ENCODE measurements at places on chromosomes 12 and 14.

DNA sequence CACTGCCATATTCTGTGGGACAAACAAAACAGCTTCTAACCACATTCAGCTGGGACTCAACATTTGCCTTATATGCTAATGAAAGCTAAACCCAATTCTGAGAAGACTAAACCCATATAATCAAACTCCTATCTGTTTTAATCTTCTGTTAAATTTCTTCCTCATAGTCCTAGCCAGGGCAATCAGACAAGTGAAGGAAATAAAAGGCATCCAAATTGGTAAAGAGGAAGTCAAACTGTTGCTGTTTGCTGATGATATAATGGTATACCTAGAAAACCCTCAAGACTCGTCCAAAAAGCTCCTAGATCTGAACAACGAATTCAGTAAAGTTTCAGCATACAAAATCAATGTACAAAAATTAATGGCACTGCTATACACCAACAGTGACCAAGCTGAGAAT is 157.1 kb downstream of the PHLDA1 start:
- DNase-seq: no peak

- no peak for DNase-seq
These were observed 17.1 kb downstream of the MRPL42 start for GRCh38 chr12:93484315-93484981.

- peak; percentile 35 for DNase-seq
These were observed 3.2 kb upstream of the ZNF839 start for GRCh38 chr14:102316338-102316742.

- no peak for DNase-seq
These were observed 360.2 kb downstream of the GALC start for GRCh38 chr14:87632796-87633195.

- DNase-seq: no peak
These were observed 50.5 kb downstream of the IFNG start for GRCh38 chr12:68109001-68109400.

DNA sequence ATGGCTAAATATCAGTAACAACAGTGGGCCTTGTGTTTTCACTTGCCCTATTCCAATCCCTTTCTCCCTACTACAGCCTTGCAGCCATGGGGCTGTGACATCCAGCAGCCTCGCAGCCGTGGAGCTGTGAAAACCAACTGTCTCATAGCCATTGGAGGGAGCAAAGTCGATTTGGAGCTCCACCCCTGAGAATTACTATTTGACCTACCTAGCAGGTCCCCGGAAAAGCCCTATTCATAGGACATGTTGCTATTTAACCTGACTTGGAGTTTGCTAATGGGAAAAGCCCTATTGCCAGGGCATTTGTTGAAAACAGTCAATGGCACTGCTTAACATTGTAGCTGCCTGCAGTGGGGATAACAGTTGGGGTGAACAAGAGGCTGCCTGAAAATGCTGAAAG is 33.3 kb downstream of the ERG28 start:
- no peak for DNase-seq

DNA sequence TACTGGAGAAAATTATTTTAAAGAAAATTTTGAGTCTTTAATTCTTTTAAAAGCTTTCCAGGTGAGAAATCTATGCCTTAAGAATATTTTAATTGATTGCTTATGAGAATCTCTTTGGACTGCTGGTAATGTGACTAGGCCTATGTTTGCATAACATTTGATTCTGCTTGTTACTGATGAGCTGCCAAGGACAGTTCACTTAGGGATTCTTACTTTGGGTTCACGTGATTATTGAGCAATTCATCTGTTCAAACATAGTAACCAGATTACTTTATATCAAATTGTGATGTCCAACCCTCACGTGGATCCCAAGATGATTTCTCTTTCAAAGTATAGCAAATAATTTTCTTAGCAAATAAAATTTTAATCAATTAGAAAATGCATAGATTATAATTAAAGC is 27.4 kb upstream of the ABCD2 start:
- no peak for DNase-seq

GRCh38 chr12:15856097-15856982 is 25.8 kb upstream of the STRAP start:
- DNase-seq: peak; percentile 81

DNA sequence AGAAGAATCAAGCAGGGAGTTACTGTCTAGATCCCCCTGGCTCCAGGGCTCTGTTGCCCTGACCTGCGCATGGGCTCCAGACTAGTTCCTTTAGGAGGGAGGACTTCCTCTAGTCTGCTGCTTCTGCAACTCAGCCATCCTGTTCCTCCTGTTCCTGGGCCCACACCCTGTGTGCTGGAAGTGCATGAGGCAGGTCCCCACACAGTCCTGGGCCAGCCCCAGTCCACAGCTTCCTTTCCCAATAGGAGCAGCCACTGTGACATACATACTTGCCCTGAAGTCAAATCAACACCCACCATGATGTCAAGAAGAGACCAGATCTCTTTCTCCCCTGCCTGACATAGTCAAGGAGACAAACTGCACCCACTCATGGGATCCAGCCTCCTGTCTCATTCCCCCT is 1.3 kb downstream of the SDR9C7 start:
- no peak for DNase-seq

- peak; percentile 96 for DNase-seq
These were observed 82.4 kb downstream of the PPM1A start for GRCh38 chr14:60331201-60332045.

DNA sequence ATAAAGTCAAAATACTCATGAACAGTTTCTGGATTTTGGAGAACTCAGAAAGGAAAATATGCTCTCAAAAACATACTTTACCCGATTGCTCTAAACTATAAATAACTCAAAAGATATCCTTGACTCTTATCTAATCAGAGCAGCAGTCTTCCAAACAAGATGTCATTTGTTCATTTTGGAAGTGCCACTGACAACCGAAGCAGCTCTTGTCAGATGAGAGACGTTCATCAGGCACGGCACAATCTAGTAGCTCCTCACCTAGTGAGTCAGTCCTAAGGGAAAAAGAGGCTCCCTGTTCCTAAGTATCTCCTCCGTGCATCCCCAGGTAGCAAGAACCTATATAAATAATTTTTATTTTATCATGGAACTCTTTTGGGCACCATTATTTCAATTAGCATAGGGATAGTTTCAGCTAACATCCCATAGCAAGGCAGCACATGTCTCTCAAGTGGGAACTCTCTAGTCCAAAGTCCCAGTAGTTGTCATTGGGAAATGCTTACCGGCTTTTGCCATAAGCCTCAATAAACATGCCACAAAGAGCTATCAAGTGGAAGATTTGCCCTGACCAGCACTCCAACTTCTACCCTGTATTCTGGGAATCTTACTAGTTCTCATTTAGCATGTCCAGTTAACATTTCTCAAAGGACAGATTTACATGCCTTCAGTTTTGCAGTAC is 14.1 kb upstream of the TMEM263 start:
- DNase-seq: no peak

DNA sequence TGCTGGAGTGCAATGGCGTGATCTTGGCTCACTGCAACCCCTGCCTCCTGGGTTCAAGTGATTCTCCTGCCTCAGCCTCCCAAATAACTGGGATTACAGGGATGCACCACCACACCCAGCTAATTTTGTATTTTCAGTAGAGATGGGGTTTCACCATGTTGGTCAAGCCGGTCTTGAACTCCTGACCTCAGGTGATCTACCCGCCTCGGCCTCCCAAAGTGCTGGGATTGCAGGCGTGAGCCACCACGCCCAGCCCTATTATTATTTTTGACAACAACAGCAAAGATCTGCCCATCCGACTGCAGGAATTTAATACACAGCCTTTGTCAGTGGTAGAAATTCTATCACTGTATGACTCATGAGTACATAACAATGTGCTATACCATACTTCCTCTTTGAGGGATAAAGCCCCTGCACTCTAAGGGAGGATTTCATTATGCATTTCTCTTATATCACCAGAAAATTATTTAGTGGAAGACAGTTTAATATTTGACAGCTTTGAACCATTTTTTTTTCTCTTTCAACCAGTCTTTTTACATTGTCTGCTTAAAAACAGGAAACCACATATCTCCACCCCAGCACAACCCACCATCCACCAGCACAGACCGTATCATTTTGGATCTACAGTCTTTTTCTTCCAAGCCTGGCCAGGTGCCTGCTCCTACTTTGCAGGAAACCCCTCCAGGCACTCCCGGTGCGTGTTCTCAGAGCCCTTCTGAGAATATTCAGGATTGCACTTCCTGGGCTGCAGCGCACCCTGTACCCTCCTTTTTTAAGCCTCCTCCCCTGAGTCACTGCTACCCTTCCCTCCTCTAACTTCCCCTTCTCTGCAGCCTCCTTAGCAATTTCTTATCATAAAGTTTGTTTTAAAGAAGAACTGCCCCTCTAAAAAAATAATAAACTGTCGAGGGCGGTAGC is 594 bp downstream of the ARHGDIB start:
- DNase-seq: peak; percentile 66

DNA sequence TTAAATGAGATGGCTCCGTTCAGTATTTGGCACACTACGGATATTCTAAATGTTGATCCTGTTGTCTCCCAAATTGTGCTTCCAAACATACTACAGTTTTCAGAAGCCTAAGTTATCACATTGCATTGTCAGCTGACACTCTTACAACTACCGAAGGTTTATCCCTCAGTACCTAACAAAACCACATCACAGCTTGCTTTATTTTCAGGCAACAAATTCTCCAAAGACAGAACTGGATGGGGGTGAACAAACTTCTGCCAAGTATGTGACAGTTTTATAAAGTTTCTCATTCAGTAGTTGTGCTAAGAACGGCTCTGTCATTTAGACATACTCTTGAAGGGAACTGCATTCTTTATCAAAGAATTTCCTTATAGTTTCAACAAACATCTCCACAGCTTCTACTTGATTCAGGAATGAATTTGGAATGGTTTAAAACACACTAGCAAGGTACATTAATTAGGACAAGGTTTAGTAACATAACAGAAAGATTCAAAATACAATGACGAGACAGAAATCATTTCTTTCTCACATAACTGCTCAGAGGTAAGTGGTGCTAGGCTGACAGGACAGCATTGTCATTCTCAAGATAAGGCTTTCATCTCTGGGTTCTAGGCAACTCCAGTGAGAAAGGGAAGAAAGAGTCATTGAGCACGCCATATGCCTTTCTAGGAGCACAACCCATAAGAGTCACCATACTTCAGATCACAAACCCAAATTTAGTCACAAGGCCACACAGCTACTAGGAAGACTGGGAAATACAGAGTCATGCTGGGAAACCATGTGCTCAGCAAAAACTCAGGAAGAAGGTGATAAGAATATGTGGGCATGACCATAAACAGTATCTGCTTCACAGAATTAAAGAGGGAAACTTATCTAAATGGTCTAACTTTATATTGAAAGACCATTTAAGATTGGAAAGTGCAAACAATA is 100.7 kb downstream of the DUSP6 start:
- DNase-seq: no peak

- no peak for DNase-seq
These were observed 92.6 kb downstream of the PDE3A start for GRCh38 chr12:20460956-20461355.

DNA sequence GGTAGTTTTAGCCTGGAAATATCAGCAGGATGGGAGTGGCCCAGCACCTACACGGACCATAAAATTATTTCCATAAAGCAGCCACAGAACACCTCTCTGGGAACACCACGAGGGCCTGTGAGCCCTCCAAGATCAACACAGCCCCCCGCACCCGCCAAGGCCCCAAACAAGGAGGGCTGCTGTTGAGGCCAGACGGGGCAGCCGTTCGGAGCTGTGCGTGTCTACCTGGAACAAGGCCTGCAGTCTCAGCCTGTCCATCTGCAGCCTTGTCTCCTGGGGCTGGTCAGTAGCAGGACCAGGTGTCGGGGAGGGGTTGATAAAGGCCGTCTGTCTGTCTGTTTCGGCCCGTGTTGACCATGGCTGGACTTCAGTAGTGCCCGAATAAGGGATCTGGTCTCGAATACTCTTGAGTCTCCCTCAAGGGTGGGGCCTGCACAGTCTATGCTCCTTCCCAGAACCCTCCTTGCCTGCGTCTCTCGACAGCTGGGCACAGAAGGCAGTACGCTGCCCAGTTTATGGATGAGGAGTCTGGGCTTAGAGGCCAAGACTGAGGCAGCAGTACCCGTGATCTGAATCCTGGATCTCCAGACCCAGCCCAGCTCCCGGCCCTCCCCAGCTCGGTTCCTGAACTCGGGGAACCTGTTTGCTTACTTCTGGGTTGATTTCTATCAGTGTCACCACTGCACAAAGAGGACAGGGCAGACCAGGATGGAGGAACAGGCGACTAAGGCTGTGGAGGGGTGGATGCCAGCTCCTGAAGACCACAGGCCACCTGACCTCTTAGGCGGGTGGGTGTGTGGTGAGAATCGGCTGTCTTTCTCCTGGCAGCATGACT is 23.1 kb upstream of the DLK1 start:
- peak; percentile 58 for DNase-seq

DNA sequence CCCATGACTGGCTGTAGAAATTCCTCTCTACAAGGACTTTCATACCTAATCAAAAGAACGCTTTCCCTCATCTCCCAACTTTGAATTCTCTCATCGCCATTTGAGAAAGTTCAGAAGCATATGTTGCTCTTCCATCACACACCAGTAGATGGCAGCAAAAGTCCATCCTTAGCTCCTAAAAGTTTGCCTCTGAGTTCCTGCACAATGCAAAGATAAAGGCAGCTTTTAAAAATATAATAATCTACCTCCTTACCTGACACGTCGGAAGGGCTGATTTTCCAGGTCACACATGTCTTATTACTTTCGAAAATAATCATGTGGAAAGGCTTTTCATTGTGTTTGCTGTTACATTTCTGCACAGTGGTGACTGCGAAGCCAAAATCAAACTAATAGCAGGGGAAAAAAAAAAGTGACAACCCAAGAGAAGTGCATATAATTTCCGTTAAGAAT is 456.7 kb upstream of the SEL1L start:
- peak; percentile 66 for DNase-seq

DNA sequence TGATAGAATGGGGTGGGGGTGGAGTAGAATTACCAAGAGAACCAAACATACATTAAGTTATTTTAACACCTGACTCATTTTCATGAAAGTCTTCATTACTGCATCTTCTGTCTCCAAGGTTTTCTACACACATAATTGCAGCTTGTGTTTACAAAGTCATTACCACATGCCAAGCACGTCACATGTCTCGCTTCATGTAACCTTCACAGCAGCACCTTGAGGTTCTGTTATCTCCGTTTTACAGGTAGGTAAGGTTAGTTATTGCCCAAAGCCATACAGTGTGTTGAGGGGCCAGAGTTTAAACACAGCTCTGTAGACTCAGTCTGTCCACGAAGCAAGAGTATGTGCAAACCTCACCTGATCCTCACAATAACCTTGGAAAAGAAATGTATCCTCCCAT is 64.3 kb upstream of the RBM19 start:
- DNase-seq: no peak

- no peak for DNase-seq
These were observed 49.3 kb upstream of the USP44 start for GRCh38 chr12:95600567-95600966.

DNA sequence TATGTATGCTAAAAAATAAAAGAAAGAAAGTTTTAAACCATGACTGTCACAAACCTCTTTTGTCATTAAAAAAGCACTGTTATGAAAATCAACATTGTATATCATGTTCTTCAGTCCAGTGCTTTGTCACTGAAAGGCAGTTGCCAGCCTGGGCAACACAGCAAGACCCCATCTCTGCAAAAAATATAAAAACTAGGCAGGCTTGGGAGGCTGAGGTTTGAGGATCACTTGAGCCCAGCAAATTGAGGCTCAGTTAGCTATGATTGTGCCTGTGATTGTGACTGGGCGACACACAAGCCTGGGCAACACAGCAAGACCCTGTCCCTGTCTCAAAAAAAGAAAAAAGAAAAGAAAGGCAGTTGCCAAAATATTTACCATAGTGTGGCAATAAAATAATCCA is 102.7 kb upstream of the NAP1L1 start:
- no peak for DNase-seq

- DNase-seq: no peak
These were observed 22.0 kb upstream of the CDK17 start for GRCh38 chr12:96422192-96422591.

Measured in PC-3 (cell line).